T follicular helper cell (primary cell): ENCODE measurements at places on chromosomes 11 and 22.

- no peak for DNase-seq
Observed at GRCh38 chr11:69773626-69774353, 1.4 kb downstream of the FGF4 start.

- no peak for DNase-seq
Observed at GRCh38 chr11:112150517-112150916, 13.4 kb downstream of the IL18 start.

GRCh38 chr11:105968021-105968697 is 53.9 kb downstream of the MSANTD4 start:
- no peak for DNase-seq

GRCh38 chr11:125070699-125071254 is 7.7 kb downstream of the SLC37A2 start:
- no peak for DNase-seq

GRCh38 chr22:19149991-19150390 is at the start of gene GSC2:
Gene GSC2, minus strand, starts transcription at chr22:19150292. Its CDS starts 9 bp downstream, at chr22:19150283.
- DNase-seq: no peak

GRCh38 chr11:9025101-9025850 is 21.5 kb upstream of the NRIP3 start:
- no peak for DNase-seq

- no peak for DNase-seq
Observed at GRCh38 chr11:116733969-116734508, 38.7 kb downstream of the BUD13 start.

DNA sequence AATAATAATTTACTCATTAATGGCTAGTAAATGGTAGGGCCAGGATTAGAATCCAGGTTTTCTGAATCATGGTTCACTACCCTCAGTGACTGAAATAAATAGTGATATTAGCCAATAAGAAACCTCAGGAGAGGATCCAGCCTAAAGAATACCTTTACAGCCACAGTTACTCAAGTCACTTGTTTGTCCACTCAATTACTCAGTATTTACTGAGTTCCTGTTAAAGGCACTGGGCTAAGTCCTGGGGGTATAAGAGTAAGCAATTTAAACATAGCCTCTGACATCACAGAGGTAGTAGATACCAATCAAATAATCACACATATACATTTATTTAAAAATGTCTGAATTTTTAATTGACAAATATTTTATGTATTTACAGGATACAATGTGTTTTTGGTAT is 56.8 kb upstream of the GAB2 start:
- DNase-seq: no peak

- DNase-seq: no peak
Observed at GRCh38 chr22:42626431-42626830, 11.7 kb upstream of the POLDIP3 start.

- no peak for DNase-seq
Observed at GRCh38 chr22:48494256-48494967, 1333.3 kb downstream of the BRD1 start.

- no peak for DNase-seq
Observed at GRCh38 chr11:68211546-68211945, 1.6 kb downstream of the KMT5B start.

GRCh38 chr11:36235750-36236149 is 53.5 kb downstream of the COMMD9 start:
- DNase-seq: no peak

DNA sequence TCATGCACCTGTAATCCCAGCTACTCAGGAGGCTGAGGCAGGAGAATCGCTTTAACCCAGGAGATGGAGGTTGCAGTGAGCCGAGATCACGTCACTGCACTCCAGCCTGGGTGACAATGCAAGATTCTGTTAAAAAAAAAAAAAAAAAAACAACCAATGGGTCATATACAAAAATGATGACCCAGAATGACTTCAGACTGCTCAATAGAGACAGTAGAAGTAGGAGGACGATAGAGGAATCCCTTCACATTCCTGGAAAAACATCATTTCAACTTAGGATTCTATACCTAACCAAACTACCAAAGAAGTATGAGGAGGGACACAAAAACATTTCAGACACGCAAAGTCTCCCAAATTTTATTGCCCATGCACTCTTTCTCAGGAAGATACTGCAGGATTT is 14.1 kb upstream of the CBX7 start:
- no peak for DNase-seq

DNA sequence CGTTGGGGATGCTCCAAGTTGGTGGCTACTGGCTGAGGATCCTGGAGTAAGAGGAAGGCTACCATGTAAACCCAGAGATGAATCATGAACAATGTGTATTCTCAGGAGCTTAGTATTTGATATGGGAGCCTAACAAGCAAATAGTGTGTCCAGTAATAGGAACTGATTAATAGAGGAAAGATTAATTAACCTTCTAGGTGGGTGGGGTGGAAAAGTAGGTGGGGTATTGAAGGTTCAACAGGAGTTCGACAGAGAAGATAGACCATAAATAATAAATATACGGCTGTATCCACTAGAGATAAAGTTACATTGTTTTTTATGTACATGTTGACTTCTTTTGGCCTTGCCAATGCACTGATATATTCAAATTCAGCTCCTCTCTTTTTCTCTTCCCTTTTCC is 43.1 kb downstream of the BMAL1 start:
- no peak for DNase-seq

DNA sequence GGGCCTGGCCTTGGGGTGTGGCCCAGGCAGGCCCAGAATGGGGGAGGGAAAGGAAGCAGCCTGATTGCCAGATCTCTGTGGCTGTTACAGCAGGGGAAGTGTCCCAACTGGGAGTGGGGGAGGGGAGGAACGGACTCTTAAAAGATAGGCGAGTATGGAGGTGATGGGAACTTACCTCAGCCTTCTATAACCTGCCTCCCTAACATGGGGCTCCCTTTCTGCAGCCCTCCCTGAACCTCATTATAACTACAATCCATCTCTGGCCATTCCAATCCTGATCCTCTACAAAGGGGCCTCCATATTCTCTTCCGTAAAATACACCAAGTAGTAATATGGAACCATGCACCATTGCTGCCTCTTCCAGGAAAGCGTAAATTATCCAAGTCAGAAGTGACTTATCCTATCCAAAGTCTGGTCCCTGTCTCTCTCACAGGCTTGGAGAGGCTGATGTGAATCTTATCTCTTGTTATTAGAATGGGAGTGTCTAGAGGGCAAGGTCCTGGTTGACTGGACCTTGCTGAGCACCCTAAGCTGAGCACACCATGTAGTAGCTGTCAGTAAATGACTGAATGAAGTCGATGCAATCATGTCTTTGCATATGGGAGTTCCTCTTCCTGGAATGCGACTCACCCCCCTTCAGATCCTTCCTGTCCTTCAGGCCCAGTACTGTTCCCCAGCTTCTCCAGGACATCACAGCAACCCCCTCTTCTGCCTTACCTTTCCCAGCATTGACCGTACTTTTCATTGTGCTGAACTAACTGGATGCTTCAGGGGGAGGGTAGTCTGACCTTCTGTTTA is 5.9 kb downstream of the RHOG start:
- no peak for DNase-seq
